T-helper 17 cell (primary cell): ENCODE measurements at places on chromosomes 4 and X.

- DNase-seq, result no peak
These were observed 405.9 kb upstream of the PITX2 start for GRCh38 chr4:111028795-111029194.

- DNase-seq, result no peak
These were observed 60.9 kb downstream of the ARHGEF38 start for GRCh38 chr4:105613306-105613705.

GRCh38 chr4:113368056-113368455 is 318.6 kb downstream of the ANK2 start:
- no peak for DNase-seq

DNA sequence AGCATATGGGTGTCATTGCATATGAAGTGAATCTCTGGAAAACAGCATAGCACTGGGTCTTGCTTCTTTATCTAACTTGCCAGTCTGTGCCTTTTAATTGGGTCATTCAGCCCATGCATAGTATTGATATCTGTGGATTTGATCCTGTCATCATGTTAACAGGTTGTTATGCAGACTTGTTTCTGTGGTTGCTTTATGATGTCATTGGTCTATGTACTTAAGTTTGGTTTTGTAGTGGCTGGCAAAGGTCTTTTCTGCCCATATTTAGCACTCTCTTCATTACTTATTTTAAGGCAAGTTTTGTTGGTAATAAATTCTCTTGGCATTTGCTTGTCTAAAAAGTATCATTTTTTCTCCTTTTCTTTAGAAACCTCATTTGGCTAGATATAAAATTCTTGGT is 221.1 kb upstream of the ITM2A start:
- DNase-seq, result no peak

- DNase-seq, result no peak
These were observed 113.3 kb downstream of the PPP1R2C start for GRCh38 chrX:42664680-42665079.

GRCh38 chrX:36856849-36857248 is 151.3 kb upstream of the FAM47C start:
- DNase-seq, result no peak

- no peak for DNase-seq
These were observed 32.8 kb downstream of the MGARP start for GRCh38 chr4:139247241-139247640.

- no peak for DNase-seq
These were observed 894.8 kb upstream of the EPHA5 start for GRCh38 chr4:66564901-66565651.

DNA sequence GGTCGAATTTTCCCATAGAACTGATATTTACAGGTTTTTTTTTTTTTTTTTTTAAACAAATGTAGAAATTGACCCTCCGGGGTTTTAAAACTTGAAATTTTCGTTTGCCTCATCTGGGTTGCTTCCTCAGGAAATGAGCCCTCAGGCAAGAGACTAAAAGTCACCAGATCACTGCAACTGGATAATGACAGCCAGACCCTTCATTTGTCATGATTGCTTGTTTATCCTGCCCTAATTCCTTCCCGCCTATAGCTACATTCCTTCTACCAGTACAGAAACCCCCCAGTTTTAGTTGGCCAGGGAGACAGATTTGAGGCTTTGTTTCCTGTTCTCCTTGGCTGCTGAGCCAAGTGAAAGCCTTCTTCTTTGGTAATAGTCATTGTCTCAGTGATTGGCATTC is 44.0 kb upstream of the IGFBP7 start:
- DNase-seq, result no peak

GRCh38 chrX:129227366-129227765 is 295.9 kb downstream of the SMARCA1 start:
- DNase-seq, result no peak

- DNase-seq, result no peak
These were observed 250.0 kb upstream of the NR3C2 start for GRCh38 chr4:148692242-148692641.

GRCh38 chr4:26854701-26855100 is 5.9 kb upstream of the STIM2 start:
- DNase-seq, result no peak

GRCh38 chr4:3250956-3251690 is 2.2 kb downstream of the MSANTD1 start:
- DNase-seq, result no peak

GRCh38 chrX:21939906-21940305 is 603 bp upstream of the SMS start:
- DNase-seq, result no peak

- DNase-seq, result no peak
These were observed at the start of gene DKK2 for GRCh38 chr4:107035819-107036583. DKK2 (minus strand) TSS chr4:107036313; CDS start chr4:107035591, 722 bp downstream.

DNA sequence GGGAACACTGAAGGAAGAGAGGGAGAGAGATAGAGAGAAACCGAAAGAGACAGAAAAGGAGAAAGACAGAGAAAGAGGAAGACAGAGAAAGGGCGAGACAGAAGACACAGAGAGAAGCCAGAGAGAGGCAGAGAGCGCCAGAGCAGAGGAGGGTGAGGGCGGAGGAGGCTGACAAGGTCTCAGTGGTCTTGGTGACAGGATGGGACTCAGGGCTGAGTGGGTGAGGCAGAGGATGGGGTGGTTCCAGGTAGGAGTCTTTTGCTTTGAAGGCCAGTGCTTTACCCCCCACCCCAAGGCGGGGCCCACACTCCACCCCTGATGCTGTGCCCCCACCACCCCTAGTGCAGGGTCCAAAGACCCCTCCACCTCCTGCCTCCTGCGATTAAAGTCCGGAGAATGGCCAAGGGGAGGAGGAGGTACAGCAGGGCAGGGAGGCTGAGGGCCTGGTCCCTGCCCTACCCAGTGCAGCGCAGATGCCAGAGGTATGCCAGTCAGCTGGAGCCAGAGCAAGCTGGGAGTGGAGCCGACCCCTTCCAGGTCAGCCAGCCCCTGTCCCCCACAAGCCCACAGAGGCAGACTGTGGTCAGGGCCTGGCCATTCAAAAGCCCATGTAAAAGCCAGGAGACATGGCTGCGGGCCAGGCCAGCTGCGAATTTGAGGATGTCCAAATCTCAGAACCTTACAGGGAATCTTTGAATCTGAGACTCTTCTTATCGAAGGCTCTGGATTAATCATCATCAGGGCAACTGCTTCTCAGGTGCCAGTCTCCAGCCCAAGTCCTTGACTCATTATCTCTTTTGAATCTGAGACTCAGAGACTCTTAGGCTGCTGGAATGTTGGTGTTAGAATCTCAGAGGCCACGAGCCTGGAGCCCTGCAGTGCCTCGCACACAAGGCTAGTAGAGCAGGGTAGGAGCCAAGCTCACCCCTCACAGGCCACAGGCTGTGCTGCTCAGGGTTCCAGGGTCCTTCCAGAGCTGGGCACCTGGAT is 758 bp downstream of the IQSEC2 start:
- DNase-seq, result no peak

DNA sequence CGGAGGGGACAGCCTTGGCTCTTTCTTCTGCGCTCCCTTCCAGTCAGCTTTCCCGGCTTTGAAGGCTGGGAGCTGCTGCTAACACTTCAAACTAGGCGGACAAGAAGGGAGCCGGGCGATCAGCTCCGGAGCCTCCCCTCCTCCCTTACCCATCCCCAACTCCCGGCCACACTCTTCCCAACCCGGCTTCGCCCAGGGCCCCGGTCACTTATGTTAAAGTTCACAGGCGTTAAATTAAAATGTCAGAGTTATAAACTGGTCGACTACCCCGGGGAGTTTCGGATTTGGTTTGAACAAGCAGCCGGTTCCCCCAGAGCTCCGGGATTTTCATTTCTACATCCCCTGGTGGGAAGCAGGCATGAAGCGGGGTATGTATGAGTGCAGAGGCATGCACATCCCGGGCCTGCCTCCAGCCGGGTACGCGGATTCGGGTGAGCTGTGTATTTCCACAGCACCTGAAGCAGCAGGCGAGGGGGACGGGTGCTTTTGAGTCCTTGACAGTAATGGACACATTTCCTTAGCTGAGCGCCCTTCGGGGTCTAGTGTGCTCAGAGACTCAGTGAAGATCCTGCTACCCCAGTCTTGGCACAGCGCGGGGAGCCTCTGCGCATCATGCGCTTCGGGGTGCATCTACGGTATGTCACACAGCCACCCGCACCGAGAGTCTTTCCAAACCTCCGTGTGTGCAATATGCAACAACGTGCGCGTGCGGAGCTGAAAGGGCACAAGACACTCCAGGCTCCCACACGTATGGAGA is 880 bp downstream of the UNC5C start:
- DNase-seq, result no peak

DNA sequence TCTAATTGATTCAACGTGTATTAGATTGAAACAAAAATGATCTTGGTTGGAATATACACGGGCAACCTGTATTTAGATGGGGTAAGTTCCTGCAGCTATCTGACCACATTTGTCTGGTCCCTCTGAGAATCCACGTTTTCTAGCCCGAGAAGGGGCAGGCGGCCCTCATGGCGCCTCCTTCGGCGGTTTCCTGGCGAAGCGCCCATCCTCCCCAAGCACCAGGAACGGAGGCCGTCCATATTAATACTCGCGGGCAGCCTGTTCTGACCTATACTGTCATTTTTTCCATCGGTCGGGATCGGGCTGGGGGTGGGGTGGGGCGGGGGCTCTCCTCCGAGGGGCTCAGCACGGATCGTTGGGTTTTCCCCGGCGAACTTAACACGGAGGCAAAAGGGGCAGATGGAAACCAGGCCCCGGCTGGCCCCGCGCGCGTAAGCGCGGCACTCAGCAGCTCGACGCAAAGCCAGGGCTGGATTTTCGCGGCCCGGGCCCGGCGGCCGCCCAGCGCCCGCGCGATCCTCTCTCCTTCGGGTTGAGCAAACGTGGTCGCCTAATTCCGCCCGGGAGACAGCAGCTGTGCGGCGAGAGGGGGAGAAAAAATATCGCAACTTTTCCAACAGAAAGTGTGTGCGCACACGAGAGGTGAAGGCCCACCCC is 77.2 kb upstream of the BCOR start:
- DNase-seq, result no peak

- no peak for DNase-seq
These were observed 7.2 kb downstream of the ZFP42 start for GRCh38 chr4:188002751-188003150.

DNA sequence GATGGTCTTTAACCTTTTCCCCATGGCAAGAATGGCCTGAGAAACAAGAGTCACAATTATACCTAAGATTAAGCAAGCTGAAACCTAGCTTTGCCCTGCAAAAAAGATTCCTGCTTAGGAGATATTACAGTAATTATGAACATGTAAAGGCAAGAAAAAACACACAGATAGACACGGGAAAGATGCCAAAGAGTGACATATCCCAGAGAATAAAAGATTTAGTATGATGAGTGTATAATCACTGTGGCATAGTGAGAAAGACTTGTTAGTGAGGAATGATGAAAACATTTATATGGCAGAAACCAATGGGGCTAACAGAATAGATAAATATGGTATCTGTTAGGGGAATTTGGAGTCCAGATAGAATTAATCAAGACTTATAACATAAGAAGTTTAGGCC is 29.6 kb upstream of the TASL start:
- DNase-seq, result no peak

GRCh38 chrX:151396042-151396824 is 773 bp upstream of the VMA21 start:
- DNase-seq, result no peak

GRCh38 chr4:74527049-74527448 is 82.1 kb downstream of the AREG start:
- no peak for DNase-seq

DNA sequence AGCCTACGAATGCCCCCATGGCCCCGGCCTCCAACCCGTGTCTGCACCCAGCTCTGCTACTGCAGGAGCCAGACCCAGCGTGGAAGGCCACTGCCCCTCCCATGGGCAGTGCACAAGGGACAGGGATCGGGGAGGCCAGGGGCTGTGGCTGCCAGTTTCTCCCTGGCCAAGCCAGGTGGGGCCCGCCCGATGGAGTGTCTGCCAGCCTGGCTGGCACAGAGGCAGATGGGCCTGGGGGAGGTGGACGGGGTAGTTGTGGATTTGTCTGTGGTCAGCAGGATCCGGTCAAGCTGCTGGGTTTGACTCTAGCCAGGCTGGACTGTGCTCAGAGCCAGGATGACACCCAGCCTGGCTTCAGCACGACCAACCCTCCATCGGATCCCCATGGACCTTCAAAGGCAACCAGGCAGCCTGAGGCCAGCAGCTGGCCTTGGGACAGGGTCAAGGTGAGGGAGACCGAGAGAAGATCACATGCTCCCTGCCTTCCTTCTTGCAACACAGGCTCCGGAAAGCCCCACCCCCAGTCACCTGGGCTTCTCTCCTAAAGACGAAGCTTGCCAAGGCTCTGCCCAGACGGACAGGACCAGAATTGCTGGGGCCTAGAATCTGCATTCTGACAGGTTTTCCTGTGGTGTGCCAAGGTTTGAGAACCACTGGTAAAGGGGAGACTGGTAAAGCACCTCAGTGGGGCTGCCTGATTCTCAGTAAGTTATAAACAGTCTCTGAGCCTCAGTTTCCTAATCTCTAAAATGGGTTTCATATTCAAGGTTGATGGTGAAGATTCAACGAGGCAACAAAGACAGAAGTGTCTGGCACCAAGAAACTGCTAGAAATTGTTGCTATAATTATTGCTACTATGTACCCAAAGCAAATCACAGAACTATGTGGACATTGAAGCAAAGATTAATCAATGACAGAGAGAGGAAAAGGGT is 78.6 kb downstream of the PPP2R2C start:
- no peak for DNase-seq

DNA sequence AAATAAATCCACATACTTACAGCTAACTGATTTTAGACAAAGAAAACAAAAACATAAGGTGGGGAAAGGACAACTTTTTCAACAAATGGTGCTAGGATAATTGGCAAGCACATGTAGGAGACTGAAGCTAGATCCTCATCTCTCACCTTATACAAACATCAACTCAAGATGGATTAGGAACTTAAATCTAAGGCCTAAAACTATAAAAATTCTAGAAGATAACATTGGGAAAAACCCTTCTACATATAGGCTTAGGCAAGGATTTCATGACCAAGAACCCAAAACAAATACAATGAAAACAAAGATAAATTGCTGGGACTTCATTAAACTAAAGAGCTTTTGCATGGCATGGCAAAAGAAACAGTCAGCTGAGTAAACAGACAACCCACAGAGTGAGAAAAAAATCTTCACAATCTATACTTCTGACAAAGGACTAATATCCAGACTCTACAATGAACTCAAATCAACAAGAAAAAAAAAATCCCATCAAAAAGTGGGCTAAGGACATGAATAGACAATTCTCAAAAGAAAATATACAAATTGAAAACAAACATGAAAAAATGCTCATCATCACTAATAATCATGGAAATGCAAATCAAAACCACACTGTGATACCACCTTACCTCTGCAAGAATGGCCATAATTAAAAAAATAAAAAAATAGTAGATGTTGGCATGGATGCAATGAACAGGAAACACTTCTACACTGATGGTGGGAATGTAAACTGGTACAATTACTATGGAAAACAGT is 14.1 kb upstream of the AFP start:
- no peak for DNase-seq

DNA sequence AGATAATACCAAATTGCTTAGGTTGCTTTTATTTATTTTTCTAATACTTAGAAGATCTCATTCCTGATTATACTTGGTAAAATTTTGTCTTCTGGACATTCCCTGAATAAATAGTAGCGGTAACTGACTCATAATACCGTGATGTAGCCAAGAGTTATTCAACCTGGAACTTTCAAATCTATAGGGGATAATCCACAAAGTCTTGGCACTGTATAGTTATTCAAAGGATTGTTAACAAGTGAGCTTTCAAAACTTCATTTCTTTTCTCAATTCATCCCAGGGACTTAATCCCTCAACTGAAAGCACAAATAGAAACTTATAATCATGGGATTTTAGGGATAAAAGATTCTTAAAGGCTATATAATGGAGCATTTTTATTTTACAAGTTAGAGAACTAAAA is 1383.3 kb downstream of the FAM133A start:
- no peak for DNase-seq
